ENCODE measurements at places on chromosomes 4 and X.

DNA sequence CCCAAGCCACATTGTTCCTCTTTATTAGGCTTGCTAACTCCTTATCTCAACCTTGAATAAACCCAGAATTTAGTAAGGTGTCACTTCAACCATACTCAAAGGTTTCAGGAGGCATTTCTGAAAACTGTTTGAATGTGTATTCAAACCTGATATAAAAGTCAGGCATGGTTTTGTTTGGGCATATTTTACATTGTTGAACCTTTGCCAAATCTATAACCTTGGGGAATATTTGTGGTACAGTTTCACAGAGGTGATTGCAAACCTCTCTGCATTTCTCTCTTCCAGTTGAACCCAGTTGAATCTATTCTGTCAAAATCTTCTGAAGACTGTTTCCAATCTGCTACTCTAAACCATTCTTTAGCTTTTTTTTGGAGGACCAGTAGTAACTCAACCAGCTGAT is 409.0 kb downstream of the TECRL start:
- no peak for DNase-seq

- no peak for DNase-seq
Measured at GRCh38 chrX:138745196-138745595, 33.7 kb upstream of the FGF13 start.

GRCh38 chr4:141797966-141798365 is 161.6 kb downstream of the IL15 start:
- DNase-seq, result no peak

- peak; percentile 15 for DNase-seq
Measured at GRCh38 chr4:159232465-159233106, 129.7 kb downstream of the RAPGEF2 start.

DNA sequence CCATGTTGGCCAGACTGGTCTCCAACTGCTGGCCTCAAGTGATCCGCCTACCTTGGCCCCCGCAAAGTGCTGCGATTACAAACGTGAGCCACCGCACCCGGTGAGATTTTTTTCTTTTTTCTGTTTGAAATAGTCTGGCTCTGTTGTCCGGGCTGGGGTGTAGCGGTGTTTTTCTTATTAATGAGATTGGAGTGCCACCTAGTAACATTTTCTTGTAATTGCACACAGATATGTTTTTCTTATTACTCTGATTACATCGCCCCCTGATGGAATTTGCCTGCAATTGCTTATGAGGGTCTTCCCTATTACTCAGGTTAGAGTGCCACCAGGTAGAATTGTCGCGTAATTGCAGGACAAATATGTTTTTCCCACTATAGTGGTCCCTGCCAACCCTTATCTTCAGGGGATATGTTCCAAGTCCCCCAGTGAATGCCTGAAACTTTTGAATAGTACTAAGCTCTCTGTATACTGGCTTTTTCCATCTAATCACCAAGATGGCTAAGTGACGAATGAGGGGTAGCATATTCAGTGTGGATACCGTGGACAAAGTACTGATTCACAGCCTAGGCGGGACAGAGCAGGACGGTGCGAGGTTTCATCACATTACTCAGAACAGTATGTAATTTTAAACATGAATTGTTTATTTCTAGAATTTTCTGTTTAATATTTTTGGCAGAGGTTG is 8.6 kb upstream of the PDHA1 start:
- DNase-seq, result no peak

DNA sequence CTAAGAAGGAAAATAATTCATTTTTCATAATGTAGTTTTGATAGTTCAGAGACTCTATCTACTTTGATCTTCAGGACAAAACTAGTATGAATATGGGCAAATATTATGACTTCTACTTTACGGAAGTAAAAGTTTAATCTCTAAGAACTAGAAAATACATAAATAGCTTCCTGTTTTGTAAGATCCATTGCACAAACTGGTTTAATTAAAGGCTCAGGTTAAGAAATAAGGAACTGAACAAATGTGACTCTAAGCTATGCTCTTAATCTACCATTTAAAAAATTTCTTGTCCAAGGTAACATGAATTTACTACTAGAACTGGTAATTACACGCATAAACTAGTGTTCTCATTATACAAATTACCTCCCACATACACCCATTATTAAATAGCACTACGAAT is 360.6 kb downstream of the INPP4B start:
- DNase-seq, result no peak

GRCh38 chrX:35617836-35618235 is 180.3 kb upstream of the MAGEB16 start:
- no peak for DNase-seq

- no peak for DNase-seq
Measured at GRCh38 chrX:22999696-23000223, at the start of gene DDX53. DDX53 (plus strand) TSS chrX:22999960; CDS start chrX:23000058, 98 bp downstream.

DNA sequence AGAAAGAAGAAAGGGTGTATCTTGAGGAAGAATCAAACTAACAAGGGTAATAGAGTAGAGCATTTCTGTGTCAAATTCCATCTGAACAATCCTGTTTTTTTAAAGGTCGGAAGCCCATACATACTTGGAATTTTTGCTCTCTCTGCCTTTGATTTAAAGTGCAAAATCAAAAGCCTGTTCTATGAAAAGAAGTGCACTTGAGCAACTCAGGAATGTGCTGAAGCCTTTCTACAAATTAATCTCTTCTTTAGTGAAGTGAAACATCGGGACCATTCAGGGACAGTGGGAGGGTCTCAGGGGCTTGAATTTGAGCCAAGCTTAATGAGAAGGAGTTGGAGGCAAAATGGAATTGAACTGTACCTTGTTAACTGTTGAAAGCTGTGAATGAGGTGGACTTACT is 1008.5 kb upstream of the LCORL start:
- DNase-seq, result no peak

DNA sequence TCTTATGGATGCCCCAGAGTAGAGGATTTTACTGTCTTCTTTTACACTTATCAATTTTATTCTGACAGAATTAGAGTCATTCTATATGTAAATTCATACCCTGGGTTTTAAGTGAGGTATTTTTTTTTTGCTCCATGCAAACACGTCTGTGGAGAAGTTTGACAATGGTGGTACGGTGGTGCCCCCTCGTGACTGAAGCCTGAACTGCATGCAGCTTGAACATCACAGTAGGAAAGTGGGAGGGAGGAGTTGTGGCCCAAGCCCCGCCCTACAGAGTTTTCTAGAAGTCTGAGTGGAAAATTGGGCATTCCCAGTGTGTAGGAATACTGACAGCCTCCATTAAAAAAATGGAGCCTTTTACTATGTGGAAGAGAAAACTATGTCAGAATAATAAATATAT is 73.3 kb upstream of the RAB40AL start:
- DNase-seq, result peak; percentile 32

- DNase-seq, result no peak
Measured at GRCh38 chr4:83221897-83222441, 62.6 kb downstream of the COQ2 start.

- no peak for DNase-seq
Measured at GRCh38 chr4:7873881-7874280, 65.8 kb downstream of the AFAP1 start.

DNA sequence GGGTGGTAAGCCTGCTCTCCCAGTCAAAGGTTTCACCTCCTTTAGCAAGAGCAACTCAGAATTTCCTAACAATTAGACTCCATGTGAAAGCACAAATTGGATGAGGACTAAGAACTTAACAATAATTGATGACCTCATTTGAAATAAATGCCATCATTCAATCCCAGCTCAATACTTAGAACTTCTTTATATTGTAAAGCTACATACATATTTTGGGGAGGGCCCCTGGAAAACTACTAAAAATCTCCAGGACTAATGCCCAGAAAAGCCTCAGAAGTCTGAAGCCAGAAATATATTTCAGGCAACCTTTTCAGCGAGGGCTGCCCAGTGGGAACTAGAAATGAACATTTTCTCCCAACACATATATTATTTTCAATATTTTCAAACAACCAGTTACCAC is 38.1 kb downstream of the AMOT start:
- no peak for DNase-seq

DNA sequence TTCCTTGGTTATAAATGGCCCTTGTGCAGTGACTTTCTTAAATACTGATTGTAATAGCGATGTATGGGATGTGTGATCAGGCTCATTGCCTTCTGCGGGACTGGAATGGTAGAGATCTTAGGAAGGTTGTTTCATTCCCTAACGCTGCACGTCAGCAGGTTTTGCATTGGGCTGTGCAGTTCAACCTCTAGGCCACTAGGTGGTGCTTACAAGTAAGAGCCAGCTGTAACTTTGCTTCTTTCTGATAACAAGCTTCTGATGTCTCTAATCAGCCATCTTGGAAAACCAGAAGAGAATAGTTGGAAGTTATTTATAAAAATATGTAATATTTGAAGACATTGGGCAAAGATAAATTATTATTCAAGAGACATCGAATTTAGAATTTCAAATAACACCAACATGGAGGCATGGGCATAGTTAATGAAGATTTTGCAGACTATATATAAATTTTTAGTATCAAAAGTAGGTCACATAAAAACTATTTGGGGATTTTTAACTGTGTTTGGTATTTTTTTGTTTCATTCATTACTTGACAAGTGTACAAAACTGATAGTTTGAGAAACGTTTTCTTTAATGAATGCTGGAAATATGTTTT is 339.7 kb upstream of the PCDH7 start:
- DNase-seq, result peak; percentile 39

- DNase-seq, result no peak
Measured at GRCh38 chr4:130077275-130077674, 981.3 kb downstream of the C4orf33 start.

- DNase-seq, result no peak
Measured at GRCh38 chrX:140766024-140766611, 56.6 kb downstream of the LINC00632 start.

- DNase-seq, result no peak
Measured at GRCh38 chr4:15213302-15213970, 211.2 kb downstream of the CPEB2 start.

DNA sequence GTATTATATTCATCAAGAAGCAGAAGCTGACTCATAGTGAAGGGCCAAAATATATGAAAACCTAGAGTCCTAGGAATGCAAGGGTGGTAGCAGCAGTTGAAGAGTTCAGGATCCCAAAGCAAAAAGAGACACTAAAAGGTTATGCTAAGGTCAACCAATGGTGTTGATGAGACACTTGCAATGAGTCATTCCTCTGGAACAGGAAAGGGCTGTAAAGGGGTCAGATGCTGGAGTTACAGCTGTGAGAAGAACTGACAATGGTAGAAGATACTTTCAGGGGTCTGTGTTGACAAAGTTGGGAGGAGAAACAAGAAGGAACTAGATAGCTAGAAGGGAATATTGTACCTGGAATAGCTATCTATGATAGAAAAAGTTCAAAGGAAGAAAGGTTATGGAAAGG is 47.5 kb downstream of the ZGRF1 start:
- no peak for DNase-seq

DNA sequence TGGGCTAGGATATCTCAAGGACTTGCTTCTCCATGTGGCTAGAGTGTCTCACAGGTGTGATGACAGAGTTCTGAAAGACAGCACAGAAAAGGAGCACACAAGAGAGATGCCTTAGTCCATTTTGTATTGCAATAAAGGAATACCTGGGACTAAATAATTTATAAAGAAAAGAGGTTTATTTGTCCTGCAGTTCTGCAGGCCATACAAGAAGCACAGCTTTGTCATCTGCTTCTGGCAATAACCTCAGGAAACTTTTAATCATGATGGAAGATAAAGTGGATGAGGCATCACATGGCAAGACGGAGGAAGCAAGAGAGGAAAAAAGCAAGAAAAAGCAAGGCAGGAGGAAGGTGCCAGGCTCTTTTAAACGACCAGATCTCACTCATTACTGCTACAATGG is 126.9 kb downstream of the ADAMTS3 start:
- no peak for DNase-seq

DNA sequence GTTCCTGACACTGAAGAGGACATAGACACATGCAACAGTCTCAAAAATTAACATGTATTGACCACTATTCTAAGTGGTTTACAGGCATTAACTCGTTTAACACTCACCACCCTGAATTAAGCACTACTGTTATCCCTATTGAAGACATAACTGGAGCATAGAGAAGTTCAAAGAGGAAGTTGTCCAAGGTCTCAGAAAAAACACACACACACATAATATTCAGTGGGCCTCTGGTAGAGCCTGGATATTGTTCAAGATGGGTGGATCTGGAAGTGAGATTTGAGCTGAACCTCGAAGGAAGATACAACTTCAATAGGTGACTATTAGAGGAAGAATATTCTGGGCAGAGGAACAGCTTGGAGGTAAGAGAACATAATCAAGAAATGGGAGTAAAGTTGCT is 334.9 kb downstream of the HNRNPD start:
- DNase-seq, result no peak

- peak; percentile 96 for DNase-seq
Measured at GRCh38 chrX:13397878-13398818, 78.3 kb upstream of the ATXN3L start.

- DNase-seq, result no peak
Measured at GRCh38 chrX:51155157-51155556, 177.5 kb upstream of the NUDT10 start.

DNA sequence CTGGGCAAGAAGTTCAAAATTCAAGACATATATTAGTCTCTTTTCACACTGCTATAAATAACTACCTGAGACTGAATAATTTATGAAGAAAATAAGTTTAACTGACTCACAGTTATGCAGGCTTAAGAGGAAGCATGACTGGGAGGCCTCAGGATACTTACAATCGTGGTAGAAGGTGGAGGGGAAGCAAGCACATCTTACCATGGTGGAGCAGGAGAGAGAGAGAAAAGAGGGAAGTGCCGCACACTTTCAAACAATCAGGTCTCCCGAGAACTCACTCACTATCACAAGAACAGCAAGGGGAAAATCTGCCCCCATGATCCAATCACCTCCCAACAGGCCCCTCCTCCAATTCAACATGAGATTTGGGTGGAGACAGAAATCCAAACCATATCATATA is 273.3 kb upstream of the RASGEF1B start:
- no peak for DNase-seq

DNA sequence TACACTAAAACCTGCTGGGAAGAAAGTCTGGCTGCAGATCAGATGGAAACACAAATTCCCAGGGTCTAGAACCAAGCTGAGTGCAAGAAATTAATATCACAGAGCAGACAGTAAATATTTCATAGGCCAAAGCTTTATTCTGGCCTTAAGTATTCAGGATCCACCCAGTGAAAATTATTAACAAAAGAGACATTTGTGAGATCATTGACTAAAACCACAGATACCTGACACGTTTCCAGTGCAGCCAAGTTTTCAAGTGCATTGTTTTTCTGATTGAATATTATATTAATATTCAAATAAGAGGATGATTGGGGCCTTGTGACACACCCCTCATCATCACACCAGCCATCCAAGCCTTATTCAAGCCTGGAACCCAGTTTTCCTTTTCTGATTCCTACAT is 10.3 kb downstream of the ELOVL6 start:
- DNase-seq, result no peak

GRCh38 chr4:149589826-149590225 is 225.8 kb downstream of the IQCM start:
- DNase-seq, result no peak

DNA sequence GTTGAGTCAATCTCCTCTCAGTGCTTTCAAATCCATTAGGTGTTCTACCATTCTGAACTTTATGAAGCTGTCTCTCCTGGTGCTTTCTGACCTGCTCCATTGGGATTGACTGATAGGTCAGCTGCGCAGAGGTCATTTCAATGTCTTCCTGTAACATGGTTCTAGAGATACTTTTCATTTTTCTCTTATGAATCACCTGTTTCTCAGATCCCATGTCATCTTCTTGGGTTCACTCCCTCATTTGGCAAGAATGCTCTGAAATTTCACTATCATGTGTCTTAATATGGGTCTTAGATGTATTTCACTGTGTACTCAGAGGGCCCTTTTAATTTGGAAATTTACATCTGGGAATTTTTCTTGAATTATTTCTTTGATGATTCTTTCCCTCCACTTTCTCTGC is 13.8 kb upstream of the PGM2 start:
- DNase-seq, result peak; percentile 86

- DNase-seq, result no peak
Measured at GRCh38 chrX:26192204-26192603, at the start of gene MAGEB6. MAGEB6 (plus strand) TSS chrX:26192440; CDS start chrX:26193847, 1,407 bp downstream.
